CD8-positive, alpha-beta memory T cell (primary cell): ENCODE measurements at places on chromosomes 2 and 18.

DNA sequence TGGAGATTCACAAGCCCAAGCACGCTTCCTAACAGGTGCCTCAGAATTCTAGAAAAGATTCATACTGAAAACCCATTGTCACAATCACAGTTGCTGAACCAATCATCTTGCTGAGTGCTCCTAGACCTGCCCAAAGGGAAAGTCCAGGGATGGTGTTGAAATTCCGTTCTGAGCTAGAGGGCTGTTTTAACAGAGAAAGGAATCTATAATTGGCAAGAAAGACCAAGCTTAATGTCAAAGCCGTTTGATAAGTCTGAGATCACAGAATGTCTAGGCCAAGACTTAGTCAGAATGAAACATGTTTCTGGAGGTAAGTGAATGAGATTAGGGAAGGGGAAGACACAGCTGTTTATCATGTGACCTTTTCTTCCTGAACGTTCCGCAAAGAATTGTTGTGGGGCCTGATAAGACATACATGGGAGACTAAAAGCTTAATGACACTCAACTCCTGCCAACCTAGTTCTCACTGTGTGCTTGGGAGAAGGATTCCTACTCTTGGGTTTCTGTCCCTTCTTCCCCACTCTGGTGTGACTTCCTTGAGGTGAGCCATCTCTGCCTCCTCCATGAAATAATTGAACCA is 27.5 kb downstream of the PMAIP1 start:
- H3K4me3 ChIP-seq: no peak overlapping the region
- DNase-seq: no peak
- no peaks in the 10 kb centered on the region for H3K36me3 ChIP-seq
- no peak overlapping the region for H3K27ac ChIP-seq
- no peaks in the 10 kb centered on the region for H3K27me3 ChIP-seq

DNA sequence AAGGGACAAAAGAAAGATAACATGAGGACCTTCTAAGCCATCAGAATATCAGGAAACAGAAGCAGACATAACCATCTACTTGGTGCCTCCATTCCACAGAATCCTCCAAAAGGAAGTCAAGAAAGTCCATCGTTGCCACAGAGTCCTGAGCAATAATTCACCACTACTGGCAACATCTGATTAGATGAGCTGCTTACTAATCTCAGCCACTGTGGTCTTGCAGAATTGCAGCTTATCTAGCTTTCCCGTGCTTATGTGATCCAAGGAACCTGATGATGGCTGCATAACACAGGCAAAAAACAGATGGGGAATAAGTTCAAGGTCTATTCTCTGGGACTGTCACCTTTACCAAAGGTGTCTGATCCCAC is 278.5 kb downstream of the AFF3 start:
- H3K4me1 ChIP-seq: peaks cover 7% of the 10 kb centered on the region
- H3K4me3 ChIP-seq: no peak overlapping the region
- no peak for DNase-seq
- H3K36me3 ChIP-seq: no peaks in the 10 kb centered on the region
- H3K27me3 ChIP-seq: no peaks in the 10 kb centered on the region
- H3K27ac ChIP-seq: no peak overlapping the region

GRCh38 chr18:35564795-35565453 is 16.6 kb upstream of the GALNT1 start:
- DNase-seq: no peak
- H3K4me1 ChIP-seq: no peaks in the 10 kb centered on the region
- H3K27me3 ChIP-seq: no peaks in the 10 kb centered on the region

DNA sequence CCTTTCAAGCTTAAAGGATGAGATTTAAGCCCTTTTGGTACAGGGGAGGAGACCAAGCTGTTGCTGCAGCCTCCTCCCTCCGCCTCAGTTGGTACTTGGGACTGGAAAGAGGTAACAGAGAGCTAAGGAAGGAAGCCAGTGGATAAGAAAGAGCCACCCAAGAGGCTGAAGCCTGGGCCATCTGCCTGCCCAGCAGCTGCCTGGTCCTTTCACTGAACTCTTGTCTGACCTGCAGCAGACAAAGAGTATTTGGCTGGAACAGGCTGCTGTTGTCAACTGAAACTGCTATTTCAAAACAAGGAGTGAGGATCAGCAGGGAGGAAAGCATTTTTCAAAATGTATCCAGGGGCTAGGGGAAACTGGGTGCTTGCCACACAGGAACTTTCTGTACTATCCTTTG is 30.3 kb downstream of the TNS1 start:
- no peak overlapping the region for H3K27ac ChIP-seq
- no peak for DNase-seq
- H3K4me1 ChIP-seq: no peaks in the 10 kb centered on the region
- no peaks in the 10 kb centered on the region for H3K27me3 ChIP-seq

GRCh38 chr2:43142921-43143438 is 83.4 kb downstream of the ZFP36L2 start:
- H3K4me1 ChIP-seq: peaks cover 74% of the 10 kb centered on the region
- H3K27me3 ChIP-seq: no peaks in the 10 kb centered on the region
- peak; percentile 61 for DNase-seq
- no peak overlapping the region for H3K4me3 ChIP-seq

- H3K27ac ChIP-seq: no peak overlapping the region
- DNase-seq: peak; percentile 68
- no peaks in the 10 kb centered on the region for H3K36me3 ChIP-seq
- H3K4me1 ChIP-seq: peaks cover 6% of the 10 kb centered on the region
- H3K27me3 ChIP-seq: no peaks in the 10 kb centered on the region
These were observed 13.2 kb upstream of the SEH1L start for GRCh38 chr18:12934454-12935071.

DNA sequence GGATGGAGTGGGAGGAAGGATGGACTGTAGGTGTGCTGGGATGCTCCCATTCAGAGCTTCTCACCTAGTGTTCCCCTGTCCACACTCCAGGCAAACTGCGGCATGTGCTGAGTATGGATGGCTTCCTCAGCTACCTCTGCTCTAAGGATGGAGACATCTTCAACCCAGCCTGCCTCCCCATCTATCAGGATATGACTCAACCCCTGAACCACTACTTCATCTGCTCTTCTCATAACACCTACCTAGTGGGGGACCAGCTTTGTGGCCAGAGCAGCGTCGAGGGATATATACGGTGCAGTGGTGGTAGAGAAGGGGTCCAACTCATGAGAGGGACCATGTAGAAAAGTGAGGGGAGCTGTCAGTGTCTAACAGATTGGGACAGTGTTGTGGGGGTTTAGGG is 20.2 kb downstream of the PLCD4 start:
- H3K4me1 ChIP-seq: no peaks in the 10 kb centered on the region
- no peaks in the 10 kb centered on the region for H3K27me3 ChIP-seq
- DNase-seq: no peak
- H3K27ac ChIP-seq: no peak overlapping the region
- no peaks in the 10 kb centered on the region for H3K36me3 ChIP-seq
- H3K4me3 ChIP-seq: no peak overlapping the region

GRCh38 chr2:197168705-197169104 is 141.9 kb downstream of the ANKRD44 start:
- H3K4me3 ChIP-seq: no peak overlapping the region
- no peaks in the 10 kb centered on the region for H3K27me3 ChIP-seq
- peaks cover 68% of the 10 kb centered on the region for H3K4me1 ChIP-seq

DNA sequence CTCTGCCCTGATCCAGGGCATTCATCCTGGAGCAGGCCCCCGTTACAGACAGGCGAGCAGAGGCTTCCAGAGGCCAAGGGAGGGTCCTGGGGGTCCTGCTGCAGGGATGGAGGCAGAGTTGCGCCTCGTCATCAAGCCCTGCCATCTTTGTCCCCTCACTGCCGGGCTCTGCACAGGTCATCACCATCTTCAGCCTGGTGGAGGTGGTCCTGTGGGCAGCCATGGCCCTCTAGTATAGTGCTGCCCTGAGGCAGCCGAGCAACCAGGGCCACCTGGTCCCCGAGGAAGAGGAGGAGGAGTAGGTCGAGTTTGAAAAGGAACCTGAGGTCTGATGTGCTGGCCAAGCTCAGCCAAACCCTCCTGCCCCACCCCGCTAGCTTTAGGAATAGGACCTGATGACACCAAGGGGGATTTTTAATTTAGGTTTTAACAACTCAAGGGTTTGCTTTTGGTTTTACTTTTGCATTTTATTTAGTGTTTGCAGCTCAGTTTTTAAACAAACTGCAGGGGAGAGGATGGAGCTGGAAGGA is 8.8 kb upstream of the ALPI start:
- DNase-seq: no peak
- H3K27me3 ChIP-seq: no peaks in the 10 kb centered on the region
- no peaks in the 10 kb centered on the region for H3K36me3 ChIP-seq
- H3K4me1 ChIP-seq: no peaks in the 10 kb centered on the region
- no peak overlapping the region for H3K27ac ChIP-seq
- H3K4me3 ChIP-seq: no peak overlapping the region

GRCh38 chr2:144379851-144380311 is 140.0 kb downstream of the ZEB2 start:
- peaks cover 14% of the 10 kb centered on the region for H3K4me1 ChIP-seq
- no peaks in the 10 kb centered on the region for H3K27me3 ChIP-seq
- H3K4me3 ChIP-seq: no peak overlapping the region
- H3K36me3 ChIP-seq: no peaks in the 10 kb centered on the region
- no peak for DNase-seq
- H3K27ac ChIP-seq: no peak overlapping the region

- H3K27me3 ChIP-seq: no peaks in the 10 kb centered on the region
- no peak overlapping the region for H3K4me3 ChIP-seq
- DNase-seq: no peak
- no peaks in the 10 kb centered on the region for H3K36me3 ChIP-seq
These were observed 118.8 kb downstream of the ZNF532 start for GRCh38 chr18:58983260-58984155.

DNA sequence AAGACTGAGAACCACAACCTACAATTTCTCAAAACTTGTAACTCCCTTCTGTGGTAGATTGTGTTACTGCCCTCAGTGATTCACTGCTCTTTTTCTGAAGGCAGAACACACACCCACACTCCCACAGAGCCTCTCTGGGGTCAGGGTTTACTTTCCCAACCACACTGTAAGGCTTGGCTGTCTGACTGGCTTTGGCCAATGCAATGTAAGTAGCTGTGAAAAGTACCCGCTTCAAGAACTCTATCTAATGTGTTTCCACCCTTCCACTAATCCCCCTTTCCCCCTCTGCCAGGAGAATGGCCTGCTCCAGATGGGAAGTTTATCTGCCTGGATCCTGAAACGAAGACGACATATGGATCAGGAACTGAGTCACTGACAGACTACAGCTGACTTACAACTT is 222.7 kb downstream of the CDH2 start:
- H3K4me1 ChIP-seq: no peaks in the 10 kb centered on the region
- H3K27ac ChIP-seq: no peak overlapping the region
- no peak overlapping the region for H3K4me3 ChIP-seq
- no peaks in the 10 kb centered on the region for H3K36me3 ChIP-seq

GRCh38 chr2:169047256-169048250 is 16.4 kb upstream of the ABCB11 start:
- H3K36me3 ChIP-seq: no peaks in the 10 kb centered on the region
- no peak for DNase-seq
- H3K4me1 ChIP-seq: no peaks in the 10 kb centered on the region
- H3K4me3 ChIP-seq: no peak overlapping the region
- H3K27me3 ChIP-seq: no peaks in the 10 kb centered on the region

GRCh38 chr2:232184346-232184745 is 194.2 kb upstream of the ALPP start:
- no peaks in the 10 kb centered on the region for H3K27me3 ChIP-seq
- no peaks in the 10 kb centered on the region for H3K36me3 ChIP-seq
- DNase-seq: no peak
- no peak overlapping the region for H3K27ac ChIP-seq
- no peak overlapping the region for H3K4me3 ChIP-seq
